ENCODE measurements at places on chromosomes 1 and 21. TPM values are rescaled to one million over a fixed set of nuclear protein-coding genes. Genes with fewer than 3 reads are reported as not detected.

OR14K1 gene
- total RNA-seq, result not detected

C1orf87 gene
- not detected for total RNA-seq

DIRAS3 gene
- 0.07 TPM for total RNA-seq

MSH4 gene
- total RNA-seq, result 1.1 TPM

PTPRU gene
- total RNA-seq, result 55.4 TPM

FAM167B gene
- total RNA-seq, result 0.34 TPM

KISS1 gene
- total RNA-seq, result not detected

CD2 gene
- not detected for total RNA-seq

IRF6 gene
- total RNA-seq, result 460 TPM

DENND2C gene
- total RNA-seq, result 40.0 TPM

FHL3 gene
- total RNA-seq, result 13.2 TPM

ENAH gene
- 197 TPM for total RNA-seq

TRAPPC10 gene
- 19.8 TPM for total RNA-seq

KRTAP10-10 gene
- total RNA-seq, result not detected

PIK3C2B gene
- 11.0 TPM for total RNA-seq

PBX1 gene
- 18.7 TPM for total RNA-seq

CNIH3 gene
- total RNA-seq, result 0.68 TPM

IGSF9 gene
- 20.9 TPM for total RNA-seq

C2CD2 gene
- 18.5 TPM for total RNA-seq

UTS2 gene
- total RNA-seq, result 0.21 TPM

MLLT11 gene
- total RNA-seq, result 3.3 TPM

ZNF672 gene
- total RNA-seq, result 24.4 TPM

ALX3 gene
- total RNA-seq, result not detected
